ENCODE measurements at places on chromosomes 1 and 21.

GRCh38 chr1:236114076-236114747, 28.1 kb upstream of the GPR137B start:
- no peak for DNase-seq

- no peak for DNase-seq
These were observed 37.4 kb upstream of the ID3 start for GRCh38 chr1:23596382-23597358.

- DNase-seq = no peak
These were observed 19.5 kb upstream of the AJAP1 start for GRCh38 chr1:4634793-4635406.

DNA sequence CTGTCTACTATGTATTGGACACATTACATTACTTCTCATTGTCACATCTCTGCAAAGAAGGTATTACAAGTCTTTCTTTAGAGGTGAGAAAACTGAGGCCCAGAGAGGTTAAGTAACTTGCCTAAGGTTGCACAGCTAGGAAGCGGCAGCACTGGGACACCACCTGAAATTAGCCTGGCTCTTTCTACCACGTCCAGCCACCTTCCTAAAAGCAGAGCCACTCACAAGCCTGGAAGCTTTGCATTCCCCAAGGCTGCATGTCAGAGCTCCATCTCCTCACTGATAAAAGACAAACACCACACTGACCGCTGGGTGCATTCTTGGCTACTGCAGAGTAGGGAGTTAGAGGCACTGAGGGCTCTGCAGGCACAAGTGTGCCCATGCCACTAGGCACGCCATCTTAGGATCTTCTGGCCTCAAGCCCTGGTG, 2.4 kb downstream of the CD247 start:
- no peak for DNase-seq

DNA sequence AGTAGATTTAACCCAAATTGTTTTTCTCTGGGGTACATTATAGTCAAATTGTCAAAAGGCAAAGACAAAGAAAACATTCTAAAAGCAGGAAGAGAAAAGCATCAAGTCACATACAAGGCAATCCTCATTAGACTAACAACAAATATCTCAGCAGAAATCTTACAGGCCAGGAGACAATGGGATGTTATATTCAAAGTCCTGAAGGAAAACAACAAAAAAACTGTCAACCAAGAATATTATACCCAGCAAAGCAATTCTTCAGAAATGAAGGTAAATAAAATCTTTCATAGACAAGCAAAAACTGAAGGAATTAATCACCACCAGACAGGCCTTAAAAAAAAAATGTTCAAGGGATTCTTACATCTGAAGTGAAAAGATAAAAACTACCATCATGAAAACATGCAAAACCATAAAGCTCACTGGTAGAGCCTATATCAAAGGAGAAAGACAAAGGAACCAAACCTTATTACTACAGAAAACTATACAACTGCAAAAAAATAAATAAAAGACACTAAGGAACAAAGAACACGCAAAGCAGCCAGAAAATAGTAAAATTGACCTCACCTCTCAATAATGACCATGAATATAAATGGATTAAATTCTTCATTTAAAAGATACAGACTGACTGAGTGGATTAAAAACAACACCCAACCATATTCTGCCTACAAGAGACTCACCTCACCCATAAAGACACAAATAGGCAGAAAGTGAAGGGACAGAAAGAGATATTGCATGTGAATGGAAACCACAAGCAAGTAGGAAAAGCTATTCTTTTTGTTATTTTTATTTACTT, 113.8 kb upstream of the ZC3H11B start:
- no peak for DNase-seq
